HuH-7.5 (cell line): ENCODE measurements at places on chromosomes 1 and 21.

DNA sequence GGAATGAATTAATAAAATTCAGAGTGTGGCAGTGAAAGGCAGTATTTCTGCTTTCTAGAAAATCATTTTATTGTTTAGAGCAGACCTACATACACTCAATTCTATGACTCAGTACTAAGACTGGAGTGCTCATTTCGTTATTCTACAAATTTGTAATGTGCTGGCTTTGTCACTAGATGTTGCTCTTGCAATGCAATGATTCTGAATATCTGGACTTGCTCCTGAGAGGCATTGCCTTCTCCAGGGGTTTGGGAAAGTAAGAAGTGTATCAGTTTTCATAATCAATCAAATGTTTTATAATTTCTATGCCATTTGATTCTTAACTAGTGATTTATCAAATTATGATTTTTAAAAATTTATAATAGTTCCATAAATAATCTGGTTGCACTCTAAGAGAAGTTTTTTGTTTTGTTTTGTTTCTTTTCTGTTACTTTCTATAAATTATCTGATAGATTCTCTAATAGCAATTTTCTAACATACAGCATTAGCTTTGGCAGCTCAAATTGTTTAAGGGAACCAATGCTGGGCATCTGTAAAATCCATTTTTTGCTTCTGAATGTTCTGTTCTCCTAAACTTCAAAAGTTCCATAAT lies 280.5 kb upstream of the SGIP1 start:
- DNase-seq, result peak; percentile 9

DNA sequence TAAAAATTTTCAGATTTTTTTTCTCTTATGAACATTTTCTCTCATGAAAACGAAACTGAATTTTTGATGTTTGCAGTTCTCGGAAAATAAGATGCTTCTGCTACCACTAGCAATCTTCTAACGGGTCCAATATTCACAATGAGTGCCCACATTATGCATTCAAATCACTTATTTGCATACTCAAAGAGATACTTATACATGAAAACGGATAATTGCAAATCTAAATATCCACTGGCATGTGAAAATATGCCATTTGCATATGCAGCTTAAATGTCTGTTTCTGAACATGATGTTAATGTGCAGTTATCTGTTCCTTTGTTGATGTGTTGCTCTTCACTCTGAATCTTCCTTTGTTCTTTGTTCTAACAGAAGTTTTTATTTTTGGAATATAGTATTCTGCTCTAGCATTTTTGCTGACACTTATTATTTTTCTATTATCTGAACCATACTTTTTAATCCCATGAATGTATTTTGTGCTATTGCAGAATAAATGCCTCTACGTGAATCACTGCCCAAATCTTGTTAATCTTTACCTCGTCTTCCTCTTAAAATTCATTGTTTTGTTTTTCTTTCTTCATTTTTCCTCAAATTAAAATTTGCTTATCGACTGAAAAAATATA lies 259.4 kb upstream of the BRINP3 start:
- no peak for DNase-seq

DNA sequence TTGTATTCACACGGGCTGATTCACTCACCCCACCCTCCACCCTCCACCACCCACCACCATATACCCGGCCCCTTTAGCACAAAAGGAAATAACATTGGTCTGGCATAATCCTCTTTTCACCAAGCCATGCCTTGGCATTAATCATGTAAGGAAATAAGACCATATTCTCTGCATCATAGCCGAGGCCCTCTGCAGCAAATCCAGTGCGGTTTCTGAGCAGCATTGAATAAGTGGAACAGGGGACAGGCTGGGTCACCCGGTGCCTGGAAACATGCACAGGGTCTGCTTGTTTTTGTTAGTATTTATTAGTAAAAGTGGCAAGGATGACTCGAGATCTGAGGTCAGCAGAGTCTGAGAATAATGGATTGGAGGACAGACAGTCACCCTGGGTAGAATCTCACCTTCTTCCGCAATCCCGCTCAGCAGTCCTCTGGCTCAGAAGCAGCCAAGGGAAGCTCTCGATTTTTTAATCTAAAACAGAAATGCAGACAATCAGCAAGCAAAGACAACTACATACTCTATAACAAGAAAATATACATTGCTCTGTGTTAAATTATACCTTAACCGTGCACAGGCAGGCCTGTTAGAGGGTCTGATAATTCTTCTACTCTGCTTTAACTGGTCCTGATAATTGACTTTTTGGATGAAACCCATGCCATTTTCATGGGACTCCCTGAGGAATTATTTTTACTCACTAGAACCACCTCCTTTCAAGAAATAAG lies 52.4 kb upstream of the CDC42BPA start:
- no peak for DNase-seq

DNA sequence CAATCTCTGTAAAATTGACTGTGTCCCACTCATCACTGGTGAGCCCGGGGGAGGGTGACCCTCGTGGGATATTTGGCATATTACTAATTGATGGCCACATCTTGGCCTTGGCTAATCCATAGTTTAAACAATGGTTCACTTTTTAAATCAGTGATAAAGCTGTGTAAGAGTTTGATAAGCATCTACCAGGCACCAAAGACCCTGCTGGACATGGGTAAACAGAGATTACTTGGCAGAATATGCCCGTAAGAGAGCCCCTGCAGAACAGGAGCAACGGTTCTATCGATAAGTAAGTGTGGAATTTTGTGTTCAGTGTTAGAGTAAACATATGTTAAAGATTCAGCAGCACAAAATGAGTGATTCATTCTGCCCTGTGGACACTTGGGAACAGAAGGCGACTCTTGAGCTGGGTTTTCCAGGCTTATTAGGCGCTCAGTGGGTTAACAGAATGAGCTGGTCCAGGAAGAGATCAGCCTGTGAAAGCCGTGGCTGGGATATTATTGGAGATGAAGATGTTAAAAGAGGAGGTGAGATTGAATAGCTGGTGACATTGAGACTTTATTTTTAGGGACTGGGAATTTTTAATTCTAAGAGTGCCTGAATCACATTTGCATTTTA lies 55.9 kb downstream of the CNST start:
- DNase-seq, result no peak

GRCh38 chr1:85952460-85952859 lies 204.1 kb downstream of the COL24A1 start:
- DNase-seq, result no peak

DNA sequence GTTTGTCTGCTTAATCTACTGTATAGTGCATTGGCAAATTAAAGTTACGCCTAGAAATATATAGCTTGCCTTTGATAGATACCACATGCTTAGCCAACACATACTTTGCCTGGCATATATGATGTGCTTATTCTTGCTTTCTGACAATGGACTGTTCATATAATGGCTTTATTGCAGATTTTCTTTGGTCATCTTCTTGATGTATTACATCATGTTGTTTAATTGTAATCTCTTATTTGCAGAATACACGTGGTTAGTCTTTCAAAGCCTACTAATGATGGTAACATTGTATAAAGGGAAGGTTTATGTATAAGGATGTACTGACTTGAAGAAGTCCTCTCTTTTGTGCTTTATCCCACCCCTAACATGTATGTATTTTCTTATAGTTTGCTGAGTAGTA lies 201.5 kb downstream of the PDE4B start:
- DNase-seq, result no peak

- DNase-seq, result no peak
Measured at GRCh38 chr1:241638909-241639622, 1.1 kb downstream of the CHML start.

DNA sequence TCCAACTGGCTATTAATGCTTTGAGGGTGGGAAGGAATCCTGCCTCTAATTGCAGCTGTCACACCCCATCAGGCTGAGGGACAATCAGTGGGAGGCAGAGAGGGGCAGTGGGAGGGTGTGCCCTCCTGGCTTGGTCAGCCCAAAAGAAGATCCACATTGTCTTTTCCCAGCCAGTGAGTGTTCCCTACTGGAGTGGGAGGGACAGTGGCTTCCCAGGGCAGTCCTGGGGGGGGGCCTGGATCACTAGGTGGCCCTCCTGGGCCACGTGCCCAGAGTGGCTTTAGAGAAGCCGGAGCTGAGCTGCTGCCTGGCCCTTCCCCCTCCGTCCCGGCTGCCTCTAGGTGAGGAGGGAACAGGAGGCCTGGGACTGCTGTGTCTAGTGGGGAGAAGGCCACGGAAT lies 14.0 kb downstream of the INKA2 start:
- DNase-seq, result no peak

GRCh38 chr1:101520302-101520701 lies 283.5 kb downstream of the S1PR1 start:
- no peak for DNase-seq

DNA sequence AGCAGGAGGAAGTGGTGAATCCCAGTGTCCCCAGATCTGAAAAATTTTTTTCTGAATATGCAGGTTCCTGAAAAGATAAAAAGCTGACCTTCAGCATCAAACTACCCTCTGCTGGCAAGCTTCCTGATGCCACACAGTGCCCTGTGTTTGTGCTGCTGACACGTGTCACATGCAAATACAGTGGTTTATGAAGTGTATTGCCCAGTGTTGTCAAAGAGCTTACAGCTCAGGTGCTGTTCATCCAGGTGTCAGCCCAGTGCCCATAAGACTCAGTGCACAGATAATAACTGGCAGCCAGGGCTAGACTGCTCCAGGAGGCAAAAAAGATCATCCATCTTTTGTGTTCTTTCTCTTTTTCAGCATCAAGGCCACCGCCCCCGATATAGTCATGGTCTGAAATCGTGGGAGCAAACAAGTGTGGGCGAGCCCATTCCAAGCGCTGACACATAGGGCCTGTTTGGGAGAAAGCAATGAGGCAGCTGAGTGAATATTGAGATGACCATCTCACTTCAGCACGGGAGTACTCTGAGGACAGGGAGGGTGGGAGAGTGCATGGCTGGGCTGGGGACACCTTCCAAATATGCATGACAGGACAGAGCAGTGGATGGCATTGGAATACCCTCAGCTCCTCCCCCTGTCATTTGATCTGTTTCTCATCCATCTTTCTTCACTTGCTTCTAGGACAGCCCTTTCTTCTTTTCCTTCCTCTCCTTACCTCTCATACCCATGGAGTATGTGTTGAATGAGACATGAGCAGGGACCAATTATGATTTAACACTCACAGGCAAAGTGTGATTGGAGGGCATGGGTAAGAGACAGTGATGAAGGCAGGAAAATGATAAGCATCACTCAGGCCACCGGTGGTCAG lies 6.4 kb upstream of the KCNK1 start:
- DNase-seq, result no peak

DNA sequence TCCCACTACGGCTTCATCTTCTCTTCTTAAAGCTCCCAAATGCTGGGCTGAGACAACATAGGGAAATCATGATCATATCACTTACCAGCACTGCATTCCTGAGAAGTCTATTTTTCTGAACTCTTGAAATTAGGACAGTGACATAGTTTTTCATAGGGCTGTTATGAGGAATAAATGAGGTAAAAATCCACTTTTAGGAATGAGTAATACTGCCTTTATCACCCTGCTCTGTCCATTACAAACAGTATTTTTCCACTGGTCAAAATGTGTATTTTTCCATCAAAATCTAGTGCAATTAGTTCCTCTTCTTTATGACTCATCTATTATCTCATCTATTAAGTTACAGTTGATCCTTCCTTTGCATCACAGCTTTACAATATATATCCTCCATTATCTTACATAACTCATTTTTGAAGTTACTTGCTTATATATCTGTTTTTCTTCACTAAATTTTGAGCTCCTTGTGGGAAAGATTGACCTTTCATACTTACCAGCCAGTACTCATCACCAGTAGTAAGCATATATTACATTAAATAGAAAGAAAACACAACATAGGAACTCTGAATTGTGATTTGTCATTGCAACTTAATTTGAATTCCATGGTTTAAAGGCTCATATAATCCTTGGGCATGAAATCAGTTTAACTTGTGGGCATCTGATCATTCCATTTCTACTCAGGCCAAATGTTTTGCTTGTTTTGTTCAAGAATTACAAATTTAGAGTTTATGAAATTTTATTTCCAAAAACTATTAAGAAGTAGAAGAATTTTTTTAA lies 37.1 kb downstream of the PRRX1 start:
- DNase-seq, result no peak

DNA sequence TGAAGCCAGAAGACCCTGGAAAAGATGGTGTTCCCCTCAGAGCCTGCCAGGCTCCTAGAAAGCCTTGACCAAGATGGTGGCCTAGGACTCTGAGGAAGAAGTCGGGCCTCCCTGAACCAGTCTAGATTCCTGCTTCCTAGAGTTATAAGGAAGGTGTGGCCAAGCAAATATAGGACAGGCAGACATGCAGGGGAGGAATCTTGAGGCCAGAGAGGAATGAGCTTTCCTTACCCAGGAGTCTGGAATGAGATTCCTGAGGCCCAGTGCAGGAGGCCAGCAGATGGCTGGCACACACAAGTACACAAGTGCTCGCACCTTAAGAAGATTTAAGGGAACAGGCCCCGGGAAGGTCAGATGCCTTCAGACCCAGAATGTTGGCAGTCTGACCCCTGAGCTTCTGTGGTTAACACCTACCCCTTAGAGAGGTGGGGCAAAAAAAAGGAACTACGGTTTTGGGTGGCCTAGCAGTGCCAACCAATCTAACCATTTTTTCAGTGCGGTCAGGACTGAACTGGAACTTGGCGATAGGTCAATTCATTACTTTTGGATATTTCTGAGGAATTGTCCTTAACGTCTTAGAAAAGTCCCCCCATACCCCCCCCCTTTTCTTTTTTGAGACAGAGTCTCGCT lies 73.3 kb downstream of the MDM4 start:
- DNase-seq, result no peak

DNA sequence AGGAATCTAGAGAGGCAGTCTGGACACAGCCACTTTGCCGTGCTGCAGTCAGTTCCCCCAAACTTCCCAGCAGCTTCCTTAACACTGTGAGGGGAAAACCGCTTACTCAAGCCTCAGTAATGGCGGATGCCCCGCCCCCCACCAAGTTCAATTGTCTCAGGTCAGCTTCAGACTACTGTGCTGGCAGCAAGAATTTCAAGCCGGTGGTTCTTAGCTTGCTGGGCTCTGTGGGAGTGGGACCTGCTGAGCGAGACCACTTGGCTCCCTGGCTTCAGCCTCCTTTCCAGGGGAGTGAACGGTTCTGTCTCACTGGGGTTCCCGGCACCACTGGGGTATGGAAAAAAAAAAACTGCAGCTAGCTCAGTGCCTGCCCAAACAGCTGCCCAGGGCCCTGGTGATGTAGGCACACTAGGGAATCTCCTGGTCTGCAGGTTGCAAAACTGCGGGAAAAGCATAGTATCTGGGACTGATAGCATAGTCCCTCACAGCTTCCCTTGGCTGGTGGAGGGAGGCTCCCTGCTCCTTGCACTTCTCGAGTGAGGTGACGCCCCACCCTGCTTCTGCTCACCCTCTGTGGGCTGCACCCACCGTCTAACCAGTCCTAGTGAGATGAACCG lies 23.7 kb upstream of the HFM1 start:
- no peak for DNase-seq

DNA sequence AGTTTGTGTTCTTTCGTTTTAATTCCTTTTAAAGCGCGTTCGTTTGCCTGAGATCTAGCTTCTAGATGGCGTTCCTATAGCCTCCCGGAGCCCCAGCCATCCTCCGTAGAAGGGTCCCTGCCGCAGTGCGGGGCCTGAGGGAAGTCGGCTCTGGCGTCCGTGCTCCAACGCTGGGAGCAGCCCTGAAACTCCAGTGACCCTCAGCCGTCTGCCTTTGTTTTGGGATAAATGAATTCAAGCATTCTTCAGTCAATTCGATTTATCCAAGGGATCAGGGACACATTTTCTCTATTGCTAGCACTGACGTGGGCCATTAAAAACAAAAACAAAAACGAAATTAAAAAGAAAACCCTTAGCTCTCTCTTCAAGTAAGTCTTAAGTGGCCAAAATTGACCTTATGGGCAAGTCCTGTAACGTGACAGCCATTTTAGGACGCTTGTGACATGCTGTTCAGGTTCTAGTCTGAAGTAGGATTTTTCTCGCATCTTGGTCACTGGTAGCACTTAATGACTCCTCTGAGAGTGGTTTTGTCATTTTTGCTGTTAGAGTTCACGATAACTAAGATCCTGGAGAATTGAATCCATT lies 742 bp upstream of the HSPA13 start:
- DNase-seq, result no peak
